ENCODE measurements at places on chromosomes 12 and 14.

GRCh38 chr12:127083008-127083949 lies 1183.7 kb upstream of the TMEM132C start:
- no peak for DNase-seq

- DNase-seq: no peak
Measured at GRCh38 chr12:53572134-53572758, 53.9 kb downstream of the ATF7 start.

DNA sequence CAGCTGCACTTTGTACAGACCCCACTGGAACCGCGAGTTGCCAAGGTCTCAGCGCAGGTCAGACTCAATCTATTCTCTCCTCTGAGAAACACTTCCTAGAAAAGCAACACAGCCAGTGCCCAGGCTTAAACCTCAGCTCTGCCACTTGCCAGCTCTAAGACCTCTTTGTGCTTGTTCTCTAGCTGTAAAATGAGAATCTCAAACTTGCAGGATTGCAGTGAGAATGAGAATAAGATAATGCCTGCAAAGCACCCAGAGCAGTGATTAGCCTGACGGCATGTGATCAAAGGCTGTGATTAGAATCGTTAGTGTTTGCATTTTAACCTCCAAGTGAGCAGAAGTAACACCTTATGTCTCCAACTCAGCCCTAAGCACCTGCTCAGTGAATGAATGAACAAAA lies 21.3 kb downstream of the ANO2 start:
- DNase-seq: no peak

DNA sequence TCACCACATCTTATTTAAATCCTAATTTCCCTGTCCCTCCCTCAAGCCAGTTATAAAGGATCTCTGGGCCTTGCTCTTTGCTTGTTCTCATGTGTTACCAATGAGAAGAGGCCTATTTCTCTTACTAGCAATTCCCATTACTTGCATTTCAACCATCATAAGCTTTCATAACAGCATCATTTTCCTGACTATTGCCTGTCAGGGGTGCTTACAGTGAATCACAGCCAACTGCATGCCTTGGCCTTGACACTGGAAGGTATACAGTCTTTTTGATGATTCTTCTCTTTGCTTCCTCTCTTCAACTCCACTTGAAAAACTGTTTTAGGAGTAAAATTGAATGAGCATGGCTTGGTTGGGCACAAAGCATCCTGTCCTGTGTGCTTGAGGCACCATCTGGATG lies 127.0 kb downstream of the NPAS3 start:
- DNase-seq: no peak

DNA sequence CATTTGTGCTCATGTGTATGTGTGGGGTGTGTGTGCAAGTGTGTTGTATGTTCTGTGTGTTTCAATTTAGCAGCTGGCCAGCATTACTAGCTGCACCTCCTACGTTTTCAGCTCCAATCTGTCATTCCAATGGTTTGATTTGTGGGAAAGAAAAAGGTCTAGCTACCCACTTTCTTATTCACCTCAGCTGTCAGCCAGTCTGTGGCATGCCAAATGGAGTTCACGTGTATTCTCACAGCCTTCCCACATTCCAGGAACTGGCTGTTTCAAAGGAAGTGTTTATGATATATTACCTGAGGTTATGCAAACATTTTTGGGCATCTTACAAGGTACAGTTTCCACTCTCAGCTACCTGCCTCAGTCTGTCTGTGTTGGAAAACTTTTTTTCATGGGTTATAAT lies 220.2 kb upstream of the CPNE8 start:
- DNase-seq: no peak

GRCh38 chr12:58504143-58504938 lies 416.0 kb downstream of the LRIG3 start:
- no peak for DNase-seq

Data from NT2/D1 (cell line).